ENCODE measurements at places on chromosomes 2 and 18.

DNA sequence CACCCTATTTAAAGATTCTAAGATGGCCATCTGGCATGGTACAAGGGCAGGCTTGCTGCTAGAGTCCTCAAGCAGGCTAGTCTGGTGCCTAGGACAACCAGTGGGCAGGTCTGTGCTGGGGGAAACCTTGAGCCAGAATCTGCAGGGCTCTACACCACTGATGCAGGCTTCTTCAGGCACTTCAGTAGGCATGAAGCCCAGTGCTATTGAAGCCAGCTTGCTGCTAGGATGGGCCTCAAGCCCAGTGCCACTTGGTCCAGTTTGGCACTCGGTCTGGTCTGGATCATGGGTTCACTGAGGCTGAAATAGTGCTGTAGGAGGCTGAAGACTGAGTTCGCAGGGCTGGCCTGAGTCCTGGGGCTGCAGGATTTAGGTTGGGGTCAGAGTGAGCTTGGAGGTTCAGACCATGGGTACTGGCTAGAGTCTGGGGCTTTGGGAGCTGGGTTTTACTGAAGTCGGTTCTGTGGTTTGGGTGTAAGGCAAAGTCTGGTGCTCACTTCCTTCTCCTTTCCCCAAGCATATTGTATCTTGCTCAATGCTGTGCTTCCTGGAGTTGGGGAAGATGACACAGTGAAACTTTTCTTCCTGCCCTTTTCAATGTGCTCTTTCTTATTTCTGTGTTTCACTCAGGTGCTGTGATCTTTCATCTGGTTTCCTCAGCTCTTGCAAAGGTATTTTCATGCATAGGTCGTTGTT is 41.2 kb downstream of the SP100 start:
- no peak for DNase-seq

DNA sequence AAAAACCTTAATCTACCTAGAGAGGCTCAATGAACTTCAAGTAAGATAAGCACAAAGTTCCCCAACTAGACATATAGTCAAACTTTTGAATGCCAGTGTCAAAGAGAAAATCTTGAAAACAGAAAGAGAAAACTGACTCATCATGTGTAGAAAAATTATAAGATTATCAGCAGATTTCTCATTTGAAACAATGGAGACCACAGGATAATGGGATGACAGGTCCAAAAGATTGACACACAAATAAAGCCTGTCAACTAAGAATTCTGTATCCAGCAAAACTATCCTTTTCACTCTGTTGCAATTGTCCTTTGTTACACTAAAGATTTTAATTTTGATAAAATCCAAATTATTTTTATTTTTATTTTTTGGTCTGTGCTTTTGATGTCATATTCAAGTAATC is 61.6 kb downstream of the COPS8 start:
- DNase-seq = no peak

DNA sequence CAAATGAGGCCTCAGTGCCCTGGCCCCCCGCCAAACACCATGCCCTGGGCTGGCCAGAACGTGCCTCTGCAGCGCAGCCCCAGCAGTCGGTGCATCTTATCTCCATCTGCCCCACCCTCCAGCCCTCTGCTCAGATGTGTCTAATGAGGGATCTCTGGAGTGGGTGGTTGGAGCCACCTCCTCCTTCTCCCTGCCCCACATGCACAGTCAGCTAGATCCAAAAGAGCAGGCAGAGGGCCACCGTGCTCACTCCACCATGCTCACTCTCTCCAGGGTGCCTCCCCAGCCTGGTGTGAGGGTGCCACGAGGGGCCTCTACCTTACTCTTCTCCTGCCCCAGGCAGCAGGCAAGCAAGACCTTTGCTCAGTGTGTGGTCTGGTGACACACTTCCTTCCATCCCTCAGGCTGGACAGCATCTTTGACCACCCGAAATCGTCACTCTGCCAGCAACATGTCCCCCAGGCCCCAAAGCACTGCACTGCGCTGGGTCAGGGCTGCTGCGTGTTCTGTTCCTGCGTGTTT is 266.1 kb upstream of the HDAC4 start:
- no peak for DNase-seq

DNA sequence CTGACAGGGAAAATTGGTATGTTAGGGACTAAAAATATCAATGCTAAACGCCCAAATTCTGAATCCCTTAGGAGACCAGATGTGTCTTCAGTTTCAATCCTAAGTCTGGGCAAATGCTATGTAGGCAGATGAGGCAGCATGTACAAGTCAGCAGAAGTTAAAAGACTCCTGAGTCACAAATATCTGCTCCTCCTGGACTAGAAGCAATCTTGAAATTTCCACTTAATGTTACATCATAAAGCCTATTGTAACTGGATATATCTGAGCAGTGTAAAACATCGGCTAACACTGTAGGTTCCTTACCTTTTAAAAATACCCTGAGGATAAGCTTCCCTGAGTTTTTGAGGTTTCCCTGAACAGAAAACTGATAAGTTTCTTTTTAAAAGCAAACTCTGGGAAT is 1087.6 kb upstream of the PIK3C3 start:
- no peak for DNase-seq

GRCh38 chr18:77088963-77089722 is 43.4 kb downstream of the MBP start:
- no peak for DNase-seq
